Stimulated activated CD4-positive, alpha-beta T cell treated with anti-CD3 and anti-CD28 coated beads, Interleukin-4, amount 100 ng/mL, for 24 hours (primary cell): ENCODE measurements at places on chromosomes 12 and 14.
A peak's percentile ranks its signal among the peaks of the same experiment; 100 is the strongest.

DNA sequence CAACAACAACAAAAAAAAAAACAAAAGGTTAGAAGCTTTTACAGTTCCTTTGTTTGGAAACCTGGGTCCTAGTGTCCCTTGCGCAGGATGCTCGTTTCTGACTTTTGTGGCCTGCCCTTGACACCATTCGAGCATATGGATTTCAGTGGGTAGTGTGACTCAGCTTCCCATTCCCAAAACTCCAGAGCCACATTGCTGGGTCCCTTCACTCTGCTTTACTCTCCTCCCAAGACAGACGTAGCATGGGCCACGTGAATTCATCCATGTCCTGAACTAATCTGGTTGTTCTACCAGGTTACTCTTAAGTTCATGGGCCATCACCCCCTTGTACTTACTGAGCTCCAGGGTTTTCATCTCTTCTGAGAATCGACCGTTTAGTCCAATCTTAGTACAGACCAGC, 68.0 kb upstream of the MAX start:
- no peak for DNase-seq

DNA sequence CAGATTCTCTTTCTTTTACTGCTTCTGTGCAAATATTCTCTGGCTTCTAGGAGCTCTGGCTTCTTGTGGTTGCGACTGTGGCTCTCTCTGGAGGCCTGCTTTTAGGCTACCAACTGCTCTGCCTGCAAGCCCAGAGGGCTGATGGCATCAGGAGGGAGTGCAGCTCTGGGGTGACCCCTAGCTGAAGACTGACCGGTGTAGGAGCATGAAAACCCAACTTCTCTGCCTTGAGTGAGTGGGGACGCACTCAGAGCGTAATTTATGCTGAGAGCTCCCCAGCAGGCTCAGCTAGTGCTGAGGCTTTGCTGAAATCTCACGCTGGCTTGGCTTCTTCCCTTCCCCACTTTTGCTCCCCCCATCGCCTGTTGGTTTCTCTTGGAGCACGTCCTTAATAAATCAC, 29.9 kb upstream of the RBM19 start:
- no peak for DNase-seq

DNA sequence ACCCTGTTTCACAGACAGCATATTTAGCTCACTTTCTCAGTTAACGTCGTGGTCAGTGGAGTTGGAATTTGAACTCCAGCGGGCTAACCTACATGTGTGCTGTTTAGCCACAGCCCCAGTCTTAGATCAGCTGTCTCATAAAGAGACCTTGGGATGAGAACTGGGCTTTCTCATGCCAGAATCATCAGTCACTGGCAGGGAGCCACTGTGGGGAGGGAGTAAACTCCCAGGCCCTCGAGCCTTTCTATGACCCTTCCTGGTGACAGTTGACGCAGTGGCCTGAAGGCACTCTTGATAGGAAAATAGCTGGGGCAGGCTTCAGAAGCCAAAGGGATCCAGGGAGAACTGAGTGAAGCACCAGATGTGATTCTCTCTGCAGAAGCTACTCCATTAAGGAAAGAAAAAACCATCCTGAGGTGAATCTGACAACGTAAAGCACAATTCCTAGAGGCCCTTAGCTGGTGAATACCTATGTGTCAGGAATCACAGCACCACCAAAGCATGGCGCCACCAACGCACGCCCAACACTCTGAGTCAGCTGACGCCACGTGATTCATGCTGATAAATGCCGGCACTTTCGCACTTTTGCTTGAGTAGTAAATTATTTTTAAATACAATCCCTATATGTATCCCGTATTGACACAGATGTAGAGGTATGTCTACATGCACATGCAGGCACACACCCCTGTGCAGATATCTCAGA, 279.6 kb upstream of the TMEM132C start:
- DNase-seq: no peak

DNA sequence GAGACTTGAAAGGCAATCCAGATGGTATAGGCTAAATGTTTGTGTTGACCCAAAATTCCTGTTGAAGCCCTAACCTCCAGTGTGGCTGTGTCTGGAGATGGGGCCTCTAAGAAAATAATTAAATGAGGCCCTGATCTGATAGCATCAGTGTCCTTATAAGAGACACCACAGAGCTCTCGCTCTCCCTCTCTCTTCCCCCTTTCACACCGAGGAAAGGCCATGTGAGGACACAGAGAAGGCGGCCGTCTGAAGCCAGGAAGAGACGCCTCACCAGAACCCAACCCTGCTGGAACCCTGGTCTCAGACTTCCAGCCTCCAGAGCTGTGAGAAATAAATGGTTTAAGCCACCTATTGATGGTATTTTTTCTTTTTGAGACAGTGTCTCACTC, 87.5 kb downstream of the SCARB1 start:
- DNase-seq: no peak

DNA sequence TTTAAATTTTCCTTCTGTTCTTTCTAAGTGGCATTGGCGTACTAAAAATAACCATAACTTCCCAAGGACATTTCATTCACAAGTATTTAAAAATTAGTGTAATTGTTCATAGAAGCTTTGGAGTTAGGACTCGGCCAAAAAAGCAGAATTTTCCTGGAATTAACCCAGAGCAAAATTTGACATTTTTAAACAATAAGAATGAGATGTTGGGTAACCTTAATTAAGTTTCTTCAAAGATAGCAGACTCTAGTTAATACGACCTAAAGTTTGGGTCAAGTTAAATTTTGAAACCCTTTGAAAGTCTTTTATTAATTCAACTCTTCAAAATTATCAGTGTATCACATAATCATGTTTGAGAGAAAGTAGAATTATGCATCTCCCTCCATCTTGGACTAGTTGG, 118.3 kb downstream of the AKAP6 start:
- no peak for DNase-seq

- DNase-seq: no peak
Measured at GRCh38 chr12:91127306-91127705, 16.0 kb upstream of the LUM start.

DNA sequence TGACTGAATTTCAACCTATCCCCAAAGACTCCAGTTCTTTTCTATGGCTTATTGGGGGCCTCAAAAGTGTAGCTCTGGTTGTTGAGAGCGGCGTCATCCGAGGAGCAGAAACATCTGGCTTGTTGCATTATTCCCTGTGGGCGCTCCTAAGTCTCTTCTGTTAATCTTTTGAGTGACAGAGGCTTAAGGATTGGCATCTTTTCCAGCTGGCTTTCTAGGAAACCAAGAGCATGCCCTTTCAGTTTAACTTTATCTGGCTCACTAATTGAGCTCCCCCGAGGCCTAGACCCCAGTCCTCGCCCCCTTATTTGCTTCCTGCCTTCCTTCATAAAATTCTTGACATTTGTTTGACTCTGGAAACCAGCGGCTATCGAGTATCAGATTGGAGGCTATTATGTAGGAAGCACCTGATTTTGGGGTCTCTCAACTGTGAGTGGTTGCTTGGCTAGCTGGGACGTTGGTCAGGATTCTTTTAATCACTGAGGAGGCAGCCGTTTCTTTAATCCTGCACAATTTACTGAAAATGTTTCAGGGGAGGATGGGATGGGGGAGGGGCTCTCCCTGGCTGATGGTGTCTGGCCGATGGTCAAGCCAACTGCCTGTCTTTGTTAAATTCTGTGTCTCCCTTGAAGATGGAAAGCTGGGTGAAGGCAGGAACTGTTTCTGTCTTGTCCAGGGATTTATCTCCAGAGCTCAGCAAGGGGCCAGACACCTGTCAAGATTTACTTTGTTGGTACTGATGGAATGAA, 3.1 kb downstream of the SMOC1 start:
- no peak for DNase-seq

GRCh38 chr14:95220663-95221231, 63.4 kb upstream of the DICER1 start:
- no peak for DNase-seq

DNA sequence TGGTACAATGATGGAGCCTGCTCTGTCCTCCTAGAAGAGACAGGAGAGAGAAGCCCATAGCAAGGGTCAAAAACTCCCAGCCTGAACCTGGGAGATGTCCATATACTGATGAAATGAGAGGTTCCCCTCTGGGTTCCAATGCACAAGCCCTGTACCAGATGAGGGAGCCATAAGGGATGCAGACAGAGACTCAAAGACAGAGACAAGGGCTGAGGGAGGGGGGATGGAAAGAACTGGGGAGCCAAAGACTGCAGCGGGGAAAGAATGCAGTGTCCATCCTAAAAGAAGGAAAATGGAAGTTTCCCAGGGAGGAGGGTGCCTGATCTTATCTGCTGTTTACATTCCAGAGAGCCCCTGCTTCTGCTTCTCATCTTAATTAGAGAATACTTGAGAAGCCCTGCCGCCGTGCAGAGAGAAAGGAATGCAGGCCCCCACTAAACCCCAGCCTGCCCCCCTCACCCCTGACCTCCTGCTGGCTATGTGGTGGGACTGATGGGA, 27.7 kb downstream of the KRT18 start:
- DNase-seq: no peak

GRCh38 chr14:65821224-65821753, 408.8 kb downstream of the FUT8 start:
- DNase-seq: no peak

DNA sequence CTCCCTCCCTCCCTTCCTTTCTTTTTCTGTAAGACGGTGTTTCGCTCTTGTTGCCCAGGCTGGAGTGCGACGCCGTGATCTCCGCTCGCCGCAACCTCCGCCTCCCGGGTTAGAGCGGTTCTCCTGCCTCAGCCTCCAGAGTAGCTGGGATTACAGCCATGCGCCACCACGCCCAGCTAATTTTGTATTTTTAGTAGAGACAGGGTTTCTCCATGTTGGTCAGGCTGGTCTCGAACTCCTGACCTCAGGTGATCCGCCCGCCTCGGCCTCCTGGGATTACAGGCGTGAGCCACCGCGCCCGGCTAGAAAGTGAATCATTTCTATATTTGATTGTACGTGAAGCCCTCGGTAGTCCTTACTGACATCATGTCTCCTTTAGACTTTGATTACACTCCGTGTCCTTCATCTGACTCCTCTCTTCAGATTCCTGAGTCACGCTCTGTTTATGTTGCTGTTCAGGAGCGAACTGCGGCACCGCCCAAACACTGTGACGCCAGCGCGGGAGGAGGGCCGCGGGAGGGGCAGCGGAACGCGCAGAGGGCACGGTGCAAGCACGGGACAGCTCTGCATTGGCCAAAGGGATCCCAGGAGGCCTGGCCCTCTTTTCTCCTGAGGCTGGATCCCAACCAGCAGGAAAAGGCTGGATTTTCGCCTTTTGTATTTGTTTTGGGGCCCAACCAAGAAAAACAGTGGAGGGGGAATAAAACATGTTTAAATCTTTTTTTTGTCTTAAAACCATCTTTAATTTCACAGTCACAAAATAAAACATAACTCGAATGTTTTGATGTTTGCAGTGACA, 538 bp upstream of the GABARAPL1 start:
- peak; percentile 87 for DNase-seq

GRCh38 chr14:81331229-81332021, 68.7 kb downstream of the STON2 start:
- no peak for DNase-seq

DNA sequence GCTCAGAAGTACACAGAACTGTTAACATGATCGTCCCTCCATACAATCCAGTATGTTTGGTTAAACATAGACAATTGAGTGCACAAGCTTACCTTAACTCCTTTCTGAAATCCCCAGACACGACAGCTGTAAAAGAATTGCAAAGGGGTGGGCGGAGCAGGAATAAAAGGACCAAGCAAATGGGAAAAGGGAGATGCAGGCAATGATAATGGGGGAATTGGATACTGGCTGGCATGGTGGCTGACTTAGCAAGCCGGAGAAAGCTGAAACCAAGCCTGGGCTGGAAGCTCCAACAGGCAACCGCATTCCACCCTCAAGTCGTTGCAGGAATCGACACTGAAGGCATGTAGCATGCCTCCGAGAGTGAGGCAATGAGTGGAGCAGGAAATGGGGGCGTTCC, 96.8 kb upstream of the TMEM132C start:
- no peak for DNase-seq

DNA sequence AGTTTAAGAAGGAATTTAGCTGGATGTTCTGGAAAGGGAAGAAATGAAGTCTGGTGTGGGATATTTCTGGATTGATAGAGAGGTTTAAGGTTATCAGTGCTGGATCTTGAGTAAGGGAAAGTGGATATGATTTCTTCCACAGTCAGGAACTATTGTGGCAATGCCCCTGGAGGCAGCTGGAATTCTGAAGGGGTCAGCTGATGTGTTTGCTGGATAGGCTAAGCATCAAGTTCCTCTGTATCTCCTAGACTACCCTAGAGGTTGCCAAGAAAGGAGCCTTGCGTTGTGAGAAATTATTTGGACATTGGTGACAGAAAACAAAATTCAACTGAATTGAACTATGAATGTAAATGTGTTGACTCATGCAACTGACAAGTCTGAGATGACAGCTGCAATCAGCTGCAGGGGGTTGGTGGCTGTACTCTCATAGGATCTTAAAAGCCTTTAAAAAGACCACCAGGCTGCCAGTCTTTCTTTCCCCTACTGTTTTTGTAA, 244.4 kb downstream of the ATXN7L3B start:
- DNase-seq: no peak

DNA sequence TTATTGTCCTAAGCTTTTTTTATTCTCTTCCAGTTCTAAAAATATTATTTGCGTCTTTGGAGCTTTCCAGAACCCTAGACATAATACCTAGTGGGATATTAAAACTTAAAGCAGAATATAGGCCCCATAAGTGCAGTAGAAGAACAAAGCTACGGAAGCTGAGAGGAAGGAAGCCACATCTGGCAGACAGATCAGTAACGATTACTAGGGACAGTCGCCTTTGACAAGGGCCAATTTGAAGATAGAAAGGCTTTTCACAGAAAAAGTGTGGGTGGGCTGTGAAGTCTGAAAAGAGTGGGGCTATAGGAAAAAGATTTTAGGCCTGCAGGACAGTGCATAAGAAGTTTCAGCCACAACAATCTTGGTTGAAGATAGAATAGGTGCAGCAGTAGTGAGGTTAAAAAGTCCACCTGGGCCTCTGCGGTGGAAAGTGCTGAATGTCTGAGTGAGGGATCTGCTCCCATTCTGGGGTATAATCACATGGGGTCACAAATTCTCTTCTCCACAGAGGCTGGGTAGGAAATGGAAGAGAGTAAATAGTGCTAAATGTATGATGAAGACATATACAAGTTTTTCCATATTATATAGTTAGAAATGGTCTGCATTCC, 114.5 kb downstream of the CMAS start:
- no peak for DNase-seq

GRCh38 chr12:12297201-12297830, 30.5 kb upstream of the LRP6 start:
- DNase-seq: no peak

DNA sequence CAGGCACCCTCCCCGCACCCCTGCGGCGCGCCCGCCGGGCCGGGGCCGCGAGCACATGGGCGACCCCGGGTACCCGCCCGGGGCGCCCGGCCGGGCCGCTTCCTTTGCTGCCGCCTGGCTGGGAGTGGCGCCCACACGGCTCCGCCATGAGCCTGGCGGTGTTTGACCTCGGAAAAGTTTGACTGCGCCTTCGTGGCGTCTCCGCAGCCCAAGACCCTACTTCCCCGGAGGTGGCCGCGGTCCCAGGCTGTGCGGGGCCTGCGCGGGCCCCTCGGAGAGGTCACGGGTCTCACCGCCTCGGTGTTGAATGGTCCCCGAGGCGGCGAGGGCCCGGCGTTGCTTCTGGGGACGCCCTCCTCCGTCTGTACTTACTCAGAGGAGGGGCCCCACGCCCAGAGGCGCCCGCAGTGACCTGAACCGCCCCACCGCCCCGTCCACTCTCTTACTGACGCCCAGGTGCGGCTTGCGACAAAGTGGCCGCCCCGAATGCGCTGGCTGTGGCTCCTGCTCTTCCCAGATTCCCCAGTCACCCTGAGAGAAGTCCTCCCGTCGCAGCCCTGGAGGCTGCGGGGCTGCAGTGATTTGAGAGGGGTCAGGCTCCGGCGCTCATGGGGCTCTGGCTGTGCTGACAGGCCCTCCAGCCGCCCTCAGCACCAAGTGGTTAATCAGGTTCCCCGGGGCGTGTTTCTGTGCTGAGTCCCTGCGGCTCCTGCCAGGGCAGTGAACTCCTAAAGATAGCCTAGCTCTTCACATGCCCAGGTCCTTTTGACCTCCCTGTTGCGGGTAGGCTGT, 5.8 kb downstream of the KMT5A start:
- peak; percentile 25 for DNase-seq
